ENCODE measurements at places on chromosomes 1 and 21. TPM values are rescaled to one million over a fixed set of nuclear protein-coding genes. Genes with fewer than 3 reads are reported as not detected.
A peak's percentile ranks its signal among the peaks of the same experiment; 100 is the strongest.

- no peak for DNase-seq
Observed at GRCh38 chr1:209046058-209046417, 537.5 kb upstream of the CAMK1G start.

The OPTC gene
- total RNA-seq: not detected

The RHD gene
- total RNA-seq: 2.3 TPM

- DNase-seq: peak; percentile 4
Observed at GRCh38 chr1:220487297-220487820, 40.6 kb upstream of the MARK1 start.

GRCh38 chr1:18353992-18354391 lies 126.7 kb upstream of the KLHDC7A start:
- DNase-seq: no peak
